ENCODE measurements at places on chromosomes 6 and 20.

- ATAC-seq, result no peak
Observed at GRCh38 chr20:47020231-47020630, 125.6 kb downstream of the EYA2 start.

GRCh38 chr6:149347067-149347466 lies 29.6 kb downstream of the TAB2 start:
- peak; percentile 61 for ATAC-seq

DNA sequence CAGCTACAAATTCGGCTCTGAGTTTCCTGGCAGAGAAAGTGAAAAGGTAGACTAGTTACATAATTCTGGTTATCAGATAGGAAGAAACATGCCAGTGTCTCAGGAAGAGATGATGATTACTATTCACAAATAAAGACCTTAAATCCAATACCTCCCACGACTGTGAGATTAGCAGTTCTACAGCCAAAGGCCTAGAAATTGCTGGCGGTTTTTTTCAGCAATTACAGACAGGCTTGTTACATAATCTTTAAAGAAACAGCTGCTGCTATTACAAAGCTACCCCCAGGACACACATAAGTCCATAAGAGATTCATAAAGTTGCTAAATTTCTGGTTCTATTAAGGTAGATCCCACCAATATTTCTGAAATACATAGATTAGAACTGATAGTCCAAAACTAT lies 40.2 kb downstream of the PIGU start:
- ATAC-seq, result no peak

DNA sequence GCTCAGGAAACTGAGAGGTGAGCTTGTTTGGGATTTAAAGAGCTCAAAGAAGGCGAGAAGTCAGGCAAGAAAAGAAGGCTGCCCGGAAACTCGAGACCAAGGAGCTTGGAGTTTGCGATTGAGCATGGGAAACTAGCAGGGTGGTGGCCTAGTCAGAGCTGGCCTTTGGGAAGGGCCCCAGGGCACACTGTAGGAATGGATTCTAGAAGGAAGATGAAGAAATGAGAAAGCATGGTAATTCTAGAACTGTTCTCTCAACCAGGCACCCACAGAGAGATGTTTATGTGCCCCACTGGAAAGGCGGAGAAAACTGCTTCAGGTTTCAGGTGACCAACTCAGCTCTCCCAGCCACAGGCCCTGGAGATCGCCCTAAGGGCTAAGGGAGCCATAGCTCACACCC lies 126.2 kb downstream of the FOXO3 start:
- ATAC-seq, result no peak

GRCh38 chr20:62408640-62409039 lies 1.6 kb upstream of the CABLES2 start:
- no peak for ATAC-seq

DNA sequence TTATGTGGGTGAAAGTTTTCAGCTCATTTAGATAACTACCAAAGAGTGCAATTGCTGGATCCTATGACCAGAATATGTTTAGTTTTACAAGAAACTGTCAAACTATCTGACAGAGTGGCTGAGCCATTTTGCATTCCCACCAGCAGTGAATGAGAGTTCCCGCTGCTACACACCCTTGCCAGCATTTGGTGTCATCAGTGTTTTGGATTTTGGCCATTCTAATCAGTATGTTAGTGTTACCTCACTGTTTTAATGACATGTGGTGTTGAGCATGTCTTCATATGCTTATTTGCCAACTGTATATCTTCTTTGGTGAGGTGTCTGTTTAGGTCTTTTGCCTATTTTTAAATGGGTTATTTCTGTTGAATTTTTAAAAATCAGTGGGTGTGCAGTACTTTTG lies 120.9 kb downstream of the CFAP61 start:
- ATAC-seq, result no peak

DNA sequence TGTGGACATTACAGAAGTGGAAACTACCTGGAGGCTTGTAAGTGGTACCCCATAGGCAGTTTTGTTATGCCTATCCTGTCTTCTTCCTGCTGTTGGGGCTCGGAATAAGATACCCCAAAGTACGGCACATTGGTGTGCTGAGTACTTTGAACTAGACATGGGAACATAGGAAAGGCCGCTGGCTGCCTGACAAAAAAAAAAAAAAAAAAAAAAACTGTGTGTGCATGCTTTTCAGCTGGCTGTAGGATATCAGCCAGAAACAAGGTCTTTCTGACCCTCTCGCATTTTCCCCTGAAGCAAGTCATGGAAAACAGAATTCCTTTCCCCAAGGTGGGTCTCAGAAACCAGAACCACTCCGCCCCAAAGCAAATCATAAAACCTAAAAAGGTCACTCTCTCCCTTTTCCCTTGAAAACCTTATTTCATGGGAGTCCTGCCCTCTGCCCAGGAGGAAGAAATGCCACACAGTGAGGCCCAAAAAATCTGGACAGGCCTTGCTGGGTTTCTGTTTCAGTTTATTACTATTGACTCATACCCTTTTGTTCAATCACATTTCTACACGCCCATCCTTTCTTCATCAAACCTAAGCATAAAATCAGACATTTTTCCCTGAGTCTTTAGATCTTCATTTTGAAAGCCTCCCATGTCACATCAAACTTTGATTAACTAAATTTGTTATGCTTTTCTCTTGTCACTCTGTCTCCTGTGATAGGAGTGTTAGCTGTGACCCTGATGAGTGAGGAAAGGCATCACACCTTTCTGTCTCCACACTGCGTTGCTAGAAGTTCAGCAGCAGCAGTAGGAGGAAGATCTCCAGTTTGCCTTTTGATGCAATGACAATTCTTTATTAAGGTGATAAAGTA lies 17.2 kb downstream of the SLC2A12 start:
- ATAC-seq, result no peak

- ATAC-seq, result no peak
Observed at GRCh38 chr6:160015778-160016684, 47.1 kb downstream of the IGF2R start.

Measured in SK-N-SH treated with all-trans-retinoic acid at 6 μM for 48 hours (cell line).